HL-60 (cell line): ENCODE measurements at places on chromosomes 2 and 18.

DNA sequence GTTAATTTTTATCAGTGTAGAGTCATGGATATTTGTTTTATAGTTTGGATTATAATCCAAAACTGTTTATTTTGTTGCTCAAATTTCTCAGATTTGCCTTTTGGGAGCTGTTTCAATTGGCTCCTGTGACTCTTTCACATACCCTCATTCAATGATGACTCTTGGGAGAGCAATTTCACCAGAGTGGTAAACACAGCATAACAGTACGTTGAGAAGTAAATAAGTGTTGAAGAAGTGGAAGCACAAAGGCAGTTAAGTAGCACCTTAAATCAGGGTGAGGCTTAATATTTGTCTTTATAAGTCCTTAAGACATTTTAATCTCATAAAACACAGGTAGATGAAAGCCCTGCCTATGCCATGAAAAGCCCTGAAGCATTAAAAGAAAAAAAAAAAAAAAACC, 17.1 kb upstream of the SLC39A10 start:
- DNase-seq: no peak

- DNase-seq: no peak
Measured at GRCh38 chr2:12714391-12715221, 2.1 kb upstream of the TRIB2 start.

DNA sequence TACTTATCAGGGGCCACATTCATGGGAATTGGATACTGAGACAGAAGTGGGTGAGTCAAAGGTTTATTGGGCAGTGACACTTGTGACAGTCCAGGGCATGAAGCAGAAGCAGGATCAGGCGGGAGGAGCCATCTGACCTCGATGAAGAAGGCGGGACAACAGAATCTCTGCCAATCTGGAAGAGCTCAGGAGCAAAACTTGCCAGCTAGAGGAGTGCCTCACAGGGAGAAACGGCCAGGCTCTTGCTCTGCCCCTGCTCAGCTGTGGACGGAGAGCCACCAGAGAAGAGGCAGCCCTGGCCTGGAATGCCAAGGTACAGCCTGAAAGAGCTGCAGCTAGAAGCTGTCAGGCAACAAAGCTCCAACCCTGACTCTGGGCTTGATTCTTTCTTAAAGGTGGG, 16.9 kb downstream of the DAW1 start:
- DNase-seq: no peak

GRCh38 chr2:198763793-198764192, 693.9 kb downstream of the SATB2 start:
- DNase-seq: no peak

DNA sequence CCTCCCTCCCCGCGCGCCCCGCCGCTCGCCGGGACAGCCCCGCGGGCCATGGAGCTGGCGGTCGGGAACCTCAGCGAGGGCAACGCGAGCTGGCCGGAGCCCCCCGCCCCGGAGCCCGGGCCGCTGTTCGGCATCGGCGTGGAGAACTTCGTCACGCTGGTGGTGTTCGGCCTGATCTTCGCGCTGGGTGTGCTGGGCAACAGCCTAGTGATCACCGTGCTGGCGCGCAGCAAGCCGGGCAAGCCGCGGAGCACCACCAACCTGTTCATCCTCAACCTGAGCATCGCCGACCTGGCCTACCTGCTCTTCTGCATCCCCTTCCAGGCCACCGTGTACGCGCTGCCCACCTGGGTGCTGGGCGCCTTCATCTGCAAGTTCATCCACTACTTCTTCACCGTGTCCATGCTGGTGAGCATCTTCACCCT, 865 bp downstream of the GALR1 start:
- no peak for DNase-seq

DNA sequence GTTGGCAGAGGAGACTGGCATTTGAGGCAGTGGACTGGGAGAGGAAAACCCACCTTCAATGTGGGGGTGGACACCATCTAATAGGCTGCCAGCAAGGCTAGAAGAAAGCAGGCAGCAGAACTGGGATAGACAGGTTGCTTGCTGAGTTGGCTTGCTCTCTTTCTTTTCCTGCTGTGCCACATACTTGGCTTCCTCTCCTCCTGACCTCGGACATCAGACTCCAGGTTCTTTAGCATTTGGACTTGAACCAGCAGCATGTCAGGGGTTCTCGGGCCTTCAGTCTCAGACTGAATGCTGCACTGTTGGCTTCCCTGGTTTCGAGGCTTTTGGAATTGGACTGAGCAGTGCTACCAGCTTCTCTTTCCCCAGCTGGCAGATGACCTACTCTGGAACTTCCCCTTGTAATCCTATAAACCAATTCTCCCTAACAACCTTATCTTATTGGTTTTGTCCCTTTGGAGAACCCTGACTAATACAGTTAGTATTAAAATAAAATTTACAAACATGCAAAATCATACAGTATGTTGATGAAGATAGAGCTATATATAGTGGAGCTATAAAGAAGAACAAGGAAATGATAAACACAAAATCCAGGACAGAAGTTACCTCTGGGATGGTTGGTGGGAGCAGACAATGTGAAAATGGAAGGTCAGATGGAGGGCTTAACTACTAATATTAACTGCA, 15.9 kb downstream of the DSEL start:
- DNase-seq: no peak

- DNase-seq: no peak
Measured at GRCh38 chr18:36189486-36189885, 2.2 kb downstream of the MOCOS start.

GRCh38 chr2:161580426-161580825, 43.8 kb upstream of the SLC4A10 start:
- no peak for DNase-seq

DNA sequence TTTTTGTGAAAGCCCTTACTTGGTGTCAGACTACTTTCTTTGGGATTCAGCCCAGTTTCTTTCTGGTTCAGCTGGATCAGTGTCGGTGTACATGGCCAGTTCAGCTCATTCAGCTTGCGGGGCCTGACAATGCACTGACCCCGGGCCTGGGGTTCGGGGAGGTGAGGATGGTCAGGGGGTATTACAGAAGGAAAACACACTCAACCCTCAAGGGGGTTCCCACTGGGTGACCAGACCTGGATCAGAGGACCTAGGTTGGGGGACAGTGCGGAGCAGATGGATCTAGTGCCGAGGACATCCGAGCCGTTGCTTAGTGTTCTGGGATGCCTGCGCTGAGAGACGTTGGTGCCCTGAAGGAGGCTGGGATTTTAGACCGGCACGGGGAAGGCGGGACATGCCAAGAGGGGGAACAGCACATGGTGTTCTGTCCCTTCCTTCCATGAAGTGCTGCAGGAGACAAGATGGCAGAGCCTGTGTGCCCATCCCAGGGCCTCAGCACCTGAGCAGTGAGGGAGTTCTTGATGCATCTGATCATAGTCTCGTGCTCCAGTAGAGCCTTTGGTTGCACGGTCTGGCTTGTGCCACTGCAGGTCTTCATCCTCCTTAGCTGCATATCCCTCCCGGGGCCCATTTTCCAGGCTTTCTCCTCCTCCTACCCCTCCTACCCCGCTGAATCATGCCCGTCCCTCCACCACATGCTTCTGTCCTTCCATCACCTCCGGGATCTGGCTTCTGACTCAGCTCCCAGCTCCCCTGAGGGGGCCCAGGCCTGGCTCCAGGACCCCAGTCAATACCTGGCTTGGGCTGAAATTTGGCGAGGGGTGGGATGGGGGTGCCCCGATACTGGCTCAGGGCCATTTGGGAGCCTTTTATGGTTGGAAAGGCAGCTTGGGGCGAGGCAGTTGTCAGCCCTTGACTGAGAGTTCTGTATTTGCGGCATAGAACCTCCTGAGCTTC, 18.0 kb downstream of the SPEG start:
- DNase-seq: no peak

GRCh38 chr2:100814043-100814442, 5.9 kb upstream of the NPAS2 start:
- no peak for DNase-seq

DNA sequence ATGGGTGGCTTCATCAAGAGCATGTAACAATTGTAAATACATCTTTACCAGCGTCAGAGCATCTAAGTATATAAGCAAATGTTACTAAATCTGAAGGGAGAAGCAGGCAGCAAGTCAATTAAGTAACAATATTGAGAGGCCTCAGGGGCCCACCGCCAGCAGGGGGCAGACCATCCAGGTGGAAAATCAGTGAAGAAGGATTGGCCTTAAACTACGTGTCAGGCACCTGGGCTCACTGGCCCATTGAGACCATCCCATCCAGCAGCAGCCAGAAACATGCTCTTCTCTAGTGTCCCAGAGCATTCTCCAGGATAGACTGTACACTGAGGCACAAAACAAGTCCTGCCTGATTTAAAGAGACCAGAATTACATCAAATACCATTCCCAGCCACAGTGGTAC, 96.2 kb upstream of the SNTG2 start:
- no peak for DNase-seq

DNA sequence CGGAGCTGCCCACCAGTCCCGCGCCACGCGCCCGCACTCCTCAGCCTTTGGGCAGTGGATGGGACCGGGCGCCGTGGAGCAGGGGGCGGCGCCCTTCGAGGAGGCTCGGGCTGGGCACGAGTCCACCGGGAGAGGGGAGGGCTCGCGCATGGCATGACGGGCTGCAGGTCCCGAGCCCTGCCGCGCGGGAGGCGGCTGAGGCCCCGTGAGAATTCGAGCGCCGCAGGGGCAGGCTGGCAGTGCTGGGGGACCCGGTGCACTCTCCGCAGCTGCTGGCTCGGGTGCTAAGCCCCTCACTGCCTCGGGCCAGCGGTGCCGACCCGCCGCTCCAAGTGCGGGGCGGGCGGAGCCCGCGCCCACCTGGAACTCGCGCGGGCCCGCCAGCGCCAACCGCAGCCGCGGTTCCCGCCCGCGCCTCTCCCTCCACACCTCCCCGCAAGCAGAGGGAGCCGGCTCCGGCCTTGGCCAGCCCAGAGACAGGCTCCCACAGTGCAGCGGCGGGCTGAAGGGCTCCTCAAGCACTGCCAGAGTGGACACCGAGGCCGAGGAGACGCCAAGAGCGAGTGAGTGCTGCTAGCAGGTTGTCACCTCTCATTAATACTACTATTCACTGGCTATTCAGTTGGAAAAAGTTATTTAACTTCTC, 3.6 kb upstream of the TTC21B start:
- no peak for DNase-seq

- no peak for DNase-seq
Measured at GRCh38 chr2:136703214-136703613, 62.1 kb upstream of the THSD7B start.

- no peak for DNase-seq
Measured at GRCh38 chr2:163405298-163405697, 330.5 kb downstream of the FIGN start.

- DNase-seq: no peak
Measured at GRCh38 chr2:100513650-100514049, 43.4 kb downstream of the NMS start.

DNA sequence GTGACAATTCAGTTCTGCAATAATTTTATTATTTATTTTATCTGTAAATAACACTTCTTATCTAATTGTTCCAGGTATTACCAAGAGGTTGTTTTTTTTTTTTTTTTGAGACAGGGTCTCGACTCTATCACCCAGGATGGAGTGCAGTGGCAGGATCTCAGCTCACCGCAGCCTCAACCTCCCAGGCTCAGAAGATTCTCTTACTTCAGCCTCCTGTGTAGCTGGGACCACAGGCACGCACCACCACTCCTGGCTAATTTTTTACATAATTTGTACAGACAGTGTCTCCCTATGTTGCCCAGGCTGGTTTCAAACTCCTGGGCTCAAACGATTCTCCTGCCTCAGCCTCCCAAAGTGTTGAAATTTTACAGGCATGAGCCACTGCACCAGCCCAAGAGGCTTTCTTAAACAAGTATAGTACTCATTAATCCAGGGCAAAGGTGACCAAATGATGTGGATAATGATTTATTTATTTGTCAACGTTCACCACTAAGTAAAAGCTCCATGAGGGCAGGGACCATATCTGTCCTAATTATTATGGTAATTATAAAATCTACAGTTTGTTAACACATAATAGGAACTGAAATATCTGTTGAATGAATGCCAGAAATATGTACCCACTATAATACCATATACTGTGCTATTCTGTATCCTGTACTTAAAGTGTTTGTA, 12.0 kb downstream of the STK17B start:
- DNase-seq: no peak

DNA sequence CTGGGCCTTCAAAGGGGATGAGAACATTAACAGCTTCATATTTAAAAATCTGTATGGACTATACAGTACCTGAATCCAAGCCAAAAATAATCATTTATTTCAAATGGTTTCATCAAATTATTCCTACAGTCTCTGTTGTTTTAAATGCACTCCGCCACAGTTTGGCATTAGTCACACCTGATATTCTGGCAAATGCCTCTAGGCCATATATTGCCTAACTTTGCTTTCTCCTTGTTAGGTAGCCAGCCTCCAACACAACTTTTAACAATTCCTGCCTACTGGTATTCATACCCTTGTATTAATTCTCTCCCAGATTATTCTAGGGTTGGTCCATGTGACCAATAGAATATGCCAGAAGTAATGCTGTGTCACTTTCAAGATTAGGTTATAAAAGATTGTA, 146.6 kb upstream of the FANCL start:
- no peak for DNase-seq

GRCh38 chr2:236774171-236774570, 204.5 kb downstream of the ACKR3 start:
- DNase-seq: no peak

DNA sequence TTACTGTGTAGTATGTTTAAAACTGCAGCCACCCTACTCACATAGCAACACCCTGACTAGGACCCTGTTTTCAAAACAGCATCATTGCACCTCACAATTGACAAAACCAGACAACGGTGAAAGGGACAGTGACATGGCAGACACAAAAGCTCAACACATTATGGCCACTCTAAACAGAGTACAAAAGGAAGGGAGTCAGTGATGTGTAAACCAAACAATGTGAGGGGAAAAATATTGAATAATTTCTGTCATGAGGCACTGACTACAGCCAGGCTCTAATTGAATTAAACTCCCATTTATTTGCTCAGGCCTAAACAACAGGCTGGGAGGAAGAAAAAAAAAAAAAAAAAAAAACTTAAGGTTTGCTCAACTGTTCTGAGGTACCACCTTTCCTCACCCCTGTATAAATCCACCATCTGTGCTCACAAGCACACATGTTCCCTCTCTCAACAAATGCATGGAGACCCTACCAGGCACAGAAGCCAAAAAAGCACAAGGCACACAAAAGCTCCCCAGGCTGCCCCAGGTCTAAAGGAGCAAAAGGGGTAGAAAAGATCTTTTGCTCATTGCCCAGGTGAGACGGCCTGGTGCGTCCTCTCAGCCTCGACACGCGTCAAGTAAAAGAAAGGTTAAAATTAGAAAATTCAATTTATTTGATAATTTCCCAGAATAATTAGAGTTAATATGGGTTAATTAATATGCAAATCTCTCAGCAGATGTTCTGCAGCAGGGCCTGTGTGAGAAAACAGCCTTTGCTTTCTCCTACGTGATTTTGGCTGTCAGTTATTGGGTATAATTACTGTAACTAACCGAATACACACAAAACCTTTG, 80.9 kb downstream of the ZEB2 start:
- DNase-seq: no peak

- DNase-seq: no peak
Measured at GRCh38 chr2:23653326-23653725, 268.3 kb downstream of the KLHL29 start.

DNA sequence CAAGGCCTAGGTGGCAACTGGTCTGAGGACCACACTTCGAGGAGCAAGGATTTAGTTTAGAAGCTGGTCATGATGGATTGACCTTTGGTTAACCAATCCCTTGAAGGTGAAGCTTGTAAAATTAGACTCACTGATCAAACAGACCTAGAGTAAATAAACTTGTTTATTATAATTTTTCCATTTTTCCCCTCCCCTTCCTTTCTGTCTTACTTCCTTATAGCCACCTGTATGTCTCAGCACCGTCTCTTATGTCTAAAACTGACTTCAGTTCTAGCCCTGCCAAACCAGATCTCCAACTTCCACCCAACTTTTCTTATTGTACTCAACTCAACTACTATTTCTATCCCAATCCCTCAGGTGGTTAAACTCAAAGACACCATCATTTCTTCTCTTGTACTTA, 92.8 kb upstream of the THOC1 start:
- DNase-seq: no peak
